Naive B cell (primary cell): ENCODE measurements at places on chromosomes 1 and 21.

- DNase-seq, result no peak
These were observed 114.4 kb upstream of the VAMP3 start for GRCh38 chr1:7656557-7657215.

DNA sequence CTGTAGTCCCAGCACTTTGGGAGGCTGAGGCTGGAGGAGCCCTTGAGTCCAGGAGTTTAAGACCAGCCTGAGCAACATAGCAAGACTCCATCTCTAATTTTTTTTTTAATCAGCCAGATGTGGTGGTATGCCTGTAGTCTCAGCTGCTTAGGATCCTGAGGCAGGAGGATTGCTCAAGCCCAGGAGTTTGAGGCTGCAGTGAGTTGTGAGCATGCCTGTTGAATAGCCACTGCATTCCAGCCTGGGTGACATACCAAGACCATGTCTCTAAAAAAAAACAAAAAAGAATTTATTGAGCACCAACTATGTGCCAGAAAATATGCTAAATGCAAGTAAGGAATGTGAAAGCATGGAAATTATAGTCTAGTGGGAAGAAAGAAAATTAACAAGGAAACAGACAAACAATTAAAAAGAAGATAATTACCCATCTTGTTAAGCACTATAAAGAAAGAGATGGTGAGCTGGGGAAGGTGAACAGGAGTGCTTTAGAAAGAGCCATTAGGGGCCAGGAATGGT is 104.0 kb upstream of the ZNF678 start:
- no peak for DNase-seq

GRCh38 chr21:18252680-18253079 is 8.0 kb downstream of the CHODL start:
- DNase-seq, result no peak

DNA sequence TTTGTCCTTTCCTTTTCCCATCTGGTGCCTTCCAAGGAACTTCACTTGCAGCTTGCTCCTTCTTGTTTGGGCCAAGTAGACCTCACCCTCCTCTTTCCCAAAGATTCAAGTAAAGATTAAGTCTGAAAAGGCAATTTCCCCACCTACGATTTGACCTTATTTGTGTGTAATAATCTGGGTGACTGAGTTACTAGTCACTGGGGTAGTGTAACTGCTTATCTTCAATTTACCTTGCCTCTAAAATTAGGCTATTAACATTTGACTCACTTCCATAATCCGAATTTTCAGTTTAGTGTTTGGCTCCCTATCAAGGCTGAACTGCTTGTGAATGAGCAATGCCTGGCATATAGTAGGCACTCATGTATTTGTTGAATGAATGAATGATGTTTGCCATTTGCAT is 59.6 kb downstream of the PLA2G4A start:
- no peak for DNase-seq

GRCh38 chr1:151756291-151756690 is 7.0 kb downstream of the MRPL9 start:
- DNase-seq, result no peak

GRCh38 chr1:13871886-13872285 is 171.9 kb downstream of the PRDM2 start:
- no peak for DNase-seq

- peak; percentile 29 for DNase-seq
These were observed 1.4 kb downstream of the KLHL21 start for GRCh38 chr1:6601049-6601922.

DNA sequence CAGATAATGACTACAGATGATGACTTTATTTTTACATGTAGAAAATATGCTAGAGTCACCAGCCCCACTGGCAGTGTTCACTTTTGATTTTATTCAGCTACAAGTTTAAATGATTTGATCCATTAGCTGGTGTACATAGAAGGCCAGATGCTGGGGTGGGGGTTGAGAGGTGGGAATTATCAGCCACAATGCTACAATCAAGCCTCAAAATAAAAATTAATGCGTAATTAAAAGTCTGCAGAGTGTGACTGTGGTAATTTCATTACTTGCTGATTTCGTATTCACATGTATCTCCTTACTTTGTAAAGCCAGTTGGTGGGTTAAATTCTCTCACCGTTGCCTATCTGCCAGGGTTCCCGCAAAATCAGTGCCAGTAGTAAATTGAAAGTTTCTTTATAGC is 109.3 kb downstream of the GALNT2 start:
- no peak for DNase-seq
